ENCODE measurements at places on chromosomes 4 and X. TPM values are rescaled to one million over a fixed set of nuclear protein-coding genes. Genes with fewer than 3 reads are reported as not detected.

Gene IBSP
- not detected for total RNA-seq

Gene PNMA6F
- not detected for total RNA-seq

DNA sequence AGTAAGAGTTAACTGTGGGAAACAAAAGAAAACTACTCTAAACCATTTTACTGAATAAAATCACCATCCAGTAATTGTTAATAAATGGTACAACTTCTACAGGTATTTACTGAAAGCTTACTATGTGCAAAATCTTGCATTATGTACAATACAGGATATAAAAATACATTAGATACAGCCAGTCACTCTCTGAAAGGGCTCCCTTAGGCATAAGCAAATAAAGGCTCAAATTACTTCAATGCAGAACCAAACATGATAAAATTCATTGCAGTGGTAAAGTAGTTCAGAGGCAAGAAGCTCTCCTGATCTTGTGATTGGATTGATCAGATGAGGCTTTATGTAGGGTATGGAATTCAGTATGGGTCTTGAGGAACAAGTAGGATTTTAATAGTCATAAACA lies 100.2 kb downstream of the KLHL13 start:
- DNase-seq: no peak
- H3K4me1 ChIP-seq: no peaks in the 10 kb centered on the region
- no peak overlapping the region for H3K4me3 ChIP-seq
- no peaks in the 10 kb centered on the region for H3K27me3 ChIP-seq

Gene FAM9C
- not detected for total RNA-seq

DNA sequence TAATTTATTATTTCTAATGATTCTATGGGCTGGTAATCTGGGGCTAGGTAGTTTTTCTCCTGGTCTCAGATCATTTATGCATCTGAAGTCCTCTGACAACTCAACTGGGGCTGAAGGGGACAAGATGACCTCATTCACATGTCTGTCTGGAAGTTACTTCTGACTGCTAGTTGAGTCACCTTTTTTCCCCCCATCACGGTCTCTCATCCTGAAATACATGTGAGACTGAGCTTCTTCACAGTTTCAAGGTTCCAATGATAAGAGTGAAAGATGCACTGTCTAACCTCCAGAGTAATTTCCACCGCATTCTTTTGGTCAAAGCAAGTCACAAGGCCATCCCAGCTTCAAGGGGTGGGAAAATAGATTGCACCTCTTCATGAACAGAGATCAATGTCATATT lies 356.7 kb upstream of the RPS6KA3 start:
- H3K27me3 ChIP-seq: no peaks in the 10 kb centered on the region
- no peak overlapping the region for H3K4me3 ChIP-seq
- DNase-seq: no peak
- H3K36me3 ChIP-seq: no peaks in the 10 kb centered on the region
- no peaks in the 10 kb centered on the region for H3K4me1 ChIP-seq
- no peak overlapping the region for H3K27ac ChIP-seq

Gene LNX1
- 11.8 TPM for total RNA-seq
